ENCODE measurements at places on chromosomes 7 and 10.

- DNase-seq: no peak
Observed at GRCh38 chr7:12524794-12525386, 45.6 kb upstream of the SCIN start.

DNA sequence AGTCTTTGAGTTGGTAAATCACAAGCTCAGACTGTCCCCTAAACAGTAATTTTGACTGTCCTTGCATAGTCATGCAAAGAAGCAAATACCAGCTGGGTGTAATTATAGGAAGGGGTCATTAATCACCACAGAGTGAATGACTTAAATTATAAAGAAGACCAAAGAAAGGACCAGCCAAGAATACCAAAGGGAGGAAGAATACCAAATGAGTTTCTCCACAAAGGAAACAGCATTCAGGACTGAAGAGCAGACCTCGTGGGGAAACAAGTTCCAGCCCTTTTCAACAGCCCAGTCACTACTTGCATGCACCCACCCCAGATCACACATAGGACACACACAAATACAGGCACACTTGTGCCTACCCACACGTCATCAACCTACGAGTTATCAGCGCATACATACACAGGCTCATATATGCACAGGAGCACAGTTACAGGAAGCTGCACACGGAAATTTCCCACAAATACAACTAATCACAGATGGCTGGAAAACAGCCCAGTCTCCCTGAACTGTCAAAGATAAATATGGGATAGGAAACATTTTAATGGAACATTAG lies 77.6 kb downstream of the DENND2A start:
- no peak for DNase-seq

GRCh38 chr7:80644054-80644453 lies 5.6 kb downstream of the CD36 start:
- no peak for DNase-seq

- no peak for DNase-seq
Observed at GRCh38 chr7:103934508-103934907, 55.0 kb downstream of the RELN start.

DNA sequence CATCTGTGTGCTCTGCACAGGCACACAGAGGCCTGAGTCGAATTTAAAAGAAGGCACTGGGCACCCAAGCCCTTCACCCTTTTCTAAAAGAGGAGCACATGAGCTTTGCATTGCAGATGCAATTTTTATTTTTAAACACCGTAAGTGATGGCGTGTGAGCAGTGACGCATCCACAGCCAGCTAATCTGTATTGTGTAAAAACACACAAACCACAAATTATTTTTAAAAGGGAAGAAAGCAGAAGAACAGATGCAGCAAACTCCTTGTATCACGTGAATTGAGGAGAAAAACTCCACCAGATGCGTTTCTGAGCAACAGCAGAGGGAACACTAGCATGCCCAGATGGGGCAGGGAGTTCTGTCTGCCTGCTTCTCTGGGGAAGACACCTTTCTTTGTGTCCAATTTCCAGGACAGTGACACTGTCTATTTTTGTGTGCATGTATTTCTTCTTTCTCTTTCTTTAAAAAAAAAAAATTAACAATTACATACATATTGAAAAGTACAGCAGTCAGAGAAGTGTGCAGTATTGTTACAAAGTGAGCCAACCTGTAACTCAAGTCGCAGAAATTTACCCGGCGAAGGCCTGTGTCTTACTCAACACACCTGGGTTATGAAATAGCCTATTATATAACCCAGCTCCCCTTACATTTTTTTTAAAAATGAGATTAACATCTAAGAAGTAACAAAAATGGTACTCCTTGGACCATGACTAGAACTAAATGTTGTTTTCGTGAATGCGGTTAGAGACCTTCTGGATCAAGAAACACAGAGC lies 39.2 kb downstream of the EEPD1 start:
- DNase-seq: no peak

All from T follicular helper cell (primary cell).